Renal pelvis (tissue), 12 donors: ENCODE measurements at places on chromosomes 3 and 15.

- no peak for DNase-seq
Measured at GRCh38 chr3:15953841-15954240, 156.1 kb upstream of the ANKRD28 start.

DNA sequence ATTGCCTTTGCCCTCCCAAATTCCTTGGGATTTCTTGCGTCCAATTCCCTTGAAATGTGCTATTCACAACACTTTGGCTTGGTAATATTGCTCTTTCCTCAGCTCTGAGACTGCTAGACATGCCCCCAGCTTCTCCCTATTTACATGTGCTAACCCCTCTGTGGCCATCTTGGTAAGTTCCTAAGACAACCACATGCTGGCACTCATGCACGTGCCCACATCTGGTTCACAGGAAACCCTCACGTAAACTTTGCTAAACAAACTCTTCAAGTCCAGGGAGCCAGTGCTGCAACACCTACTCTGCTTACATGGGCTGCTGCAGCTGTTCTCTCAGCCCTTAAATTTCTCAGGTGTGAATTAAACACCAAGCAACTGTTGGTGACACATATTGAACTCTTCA lies 121.8 kb downstream of the ADAMTSL3 start:
- no peak for DNase-seq

GRCh38 chr15:67776600-67776999 lies 48.7 kb upstream of the SKOR1 start:
- DNase-seq = no peak

GRCh38 chr3:105862217-105862616 lies 6.6 kb downstream of the CBLB start:
- DNase-seq = no peak

DNA sequence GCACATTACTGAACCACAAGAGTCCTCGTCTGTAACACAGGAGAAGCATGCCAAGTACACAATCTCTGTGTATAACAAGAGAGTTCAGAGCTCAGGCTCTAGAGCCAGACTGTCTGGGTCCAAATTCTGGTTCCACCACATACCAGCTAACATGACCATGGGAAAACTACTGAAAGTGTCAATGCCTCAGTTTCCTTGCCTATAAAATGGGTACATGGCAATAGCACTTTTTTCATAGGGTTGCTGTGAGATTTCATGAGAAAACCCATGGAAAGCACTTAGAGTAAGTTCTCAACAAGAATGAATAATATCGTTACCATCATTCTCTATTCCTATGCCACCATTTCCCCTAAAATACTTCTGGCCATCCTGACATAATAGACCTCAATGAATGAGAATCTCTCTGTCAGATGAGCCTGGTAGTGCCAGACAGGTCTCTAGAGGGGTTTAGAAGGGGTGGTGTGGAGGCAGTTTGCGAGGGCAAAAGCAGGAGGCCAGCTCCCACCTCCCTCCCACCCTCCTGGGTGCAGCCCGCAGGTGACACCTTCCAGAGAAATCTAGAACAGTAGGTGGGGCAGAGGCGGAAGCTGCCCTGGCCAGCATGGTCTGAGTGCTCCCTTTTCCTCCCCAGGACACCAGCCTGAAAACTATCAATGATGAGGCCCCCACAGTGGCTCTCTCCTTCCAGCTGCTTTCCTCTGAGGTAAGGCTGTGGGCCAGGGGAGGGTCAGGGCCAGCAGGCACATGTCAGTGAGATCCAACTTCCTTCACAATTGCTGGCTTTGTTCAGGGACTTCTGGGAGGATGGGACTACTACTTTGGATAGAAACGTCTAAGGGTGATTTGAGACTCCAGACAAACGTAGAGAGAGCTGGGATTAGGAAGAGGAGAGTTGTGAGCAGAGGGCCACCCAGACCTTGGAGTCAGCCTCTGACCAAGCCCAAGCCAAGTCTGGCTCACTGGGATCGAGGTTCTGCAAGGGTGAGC lies 45.3 kb downstream of the CCDC33 start:
- DNase-seq = no peak

DNA sequence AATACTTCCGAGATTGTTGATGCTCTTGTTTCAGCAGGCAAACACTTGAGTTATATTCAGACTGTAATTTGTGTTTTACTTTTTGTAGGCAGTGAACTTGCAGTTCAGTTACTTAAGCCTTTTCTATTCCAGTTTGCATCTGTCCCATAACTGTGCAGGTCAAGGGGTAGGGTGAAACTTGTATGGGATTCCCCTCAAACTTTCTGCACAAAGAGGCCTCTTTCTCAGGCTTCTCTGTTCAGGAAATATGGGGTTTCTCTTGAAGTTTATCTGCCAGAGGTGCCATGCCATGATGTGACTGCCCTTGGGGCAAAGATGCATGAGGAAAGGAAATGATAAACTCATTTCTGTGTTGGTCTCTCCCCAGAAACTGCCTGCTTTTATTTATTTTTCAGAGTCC lies 66.7 kb downstream of the SLC24A1 start:
- DNase-seq = no peak
